Left renal cortex interstitium (tissue), 4 donors: ENCODE measurements at places on chromosomes 13 and 19. TPM values are rescaled to one million over a fixed set of nuclear protein-coding genes. Genes with fewer than 3 reads are reported as not detected.

ALOX5AP gene
- 5.6 TPM for polyA plus RNA-seq

DNA sequence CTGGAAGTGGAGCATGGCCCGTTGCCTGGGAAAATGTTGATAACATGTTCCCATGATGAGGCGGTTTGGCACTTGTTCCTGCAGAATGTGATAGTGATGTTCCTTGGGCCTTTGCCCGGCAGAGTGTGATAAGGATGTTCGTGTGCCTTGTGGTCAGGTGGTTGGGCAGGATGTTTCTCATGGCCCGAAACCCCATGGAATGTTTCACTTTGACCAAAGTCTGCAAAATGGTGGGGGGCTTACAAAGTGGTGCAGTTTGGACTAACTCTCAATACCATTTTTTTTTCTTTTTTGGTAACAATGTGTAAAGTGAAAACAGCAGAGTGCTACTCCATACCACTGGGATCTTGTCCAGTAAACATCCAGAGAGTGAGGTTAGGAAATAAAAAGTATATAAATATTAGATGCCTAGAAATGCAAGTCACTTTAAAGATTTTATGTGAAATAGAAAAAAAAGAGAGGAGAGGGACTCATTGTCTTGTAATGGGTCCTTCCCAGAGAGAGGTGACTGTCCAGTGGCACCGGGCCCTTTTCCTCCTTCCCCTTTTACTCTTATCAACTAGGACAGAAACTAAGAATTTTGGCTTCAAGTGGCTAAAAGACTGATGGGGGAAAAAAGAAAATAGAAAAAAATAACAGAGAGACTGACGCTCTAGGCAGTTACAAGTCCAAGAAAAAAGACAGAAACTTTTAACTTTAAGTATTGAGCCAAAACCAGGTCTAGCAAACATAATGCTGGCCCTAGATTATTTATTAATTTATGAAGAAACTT, 5.7 kb downstream of the FPR3 start:
- DNase-seq = no peak

DNA sequence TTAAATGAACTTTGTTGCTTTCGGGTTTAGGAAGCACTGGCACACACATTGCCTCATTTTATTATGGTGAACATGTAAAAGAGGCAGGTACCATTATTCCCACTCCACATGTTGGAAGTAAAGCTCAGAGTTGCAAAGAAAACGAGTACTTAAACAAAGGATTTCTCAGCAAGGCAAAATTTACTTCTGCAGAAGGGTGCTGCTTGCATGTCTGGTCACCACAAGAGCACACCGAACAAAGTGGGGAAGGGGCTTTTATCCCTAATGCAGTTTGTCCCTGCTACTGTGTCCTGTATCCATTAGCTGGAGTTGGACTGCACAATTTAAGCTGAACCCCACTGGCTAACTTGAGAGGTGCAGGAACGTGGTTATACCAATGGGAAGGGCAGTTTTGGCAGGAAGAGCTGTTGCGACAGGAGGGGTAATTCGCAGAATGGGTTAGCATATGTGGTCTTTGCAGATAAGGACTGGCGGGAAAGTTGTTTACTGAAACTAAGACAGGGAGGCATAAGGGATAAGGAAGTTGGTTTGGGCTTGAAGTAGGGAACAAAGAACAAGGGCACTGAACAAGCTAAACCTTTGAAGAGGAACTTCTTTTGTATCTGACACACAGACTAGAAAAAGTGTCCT, 545.5 kb downstream of the UQCRFS1 start:
- no peak for DNase-seq

- no peak for DNase-seq
Measured at GRCh38 chr13:31008400-31009115, 76.1 kb downstream of the TEX26 start.

GRCh38 chr13:23748109-23748990, 140.8 kb downstream of the MIPEP start:
- DNase-seq = no peak

HAUS5 gene
- 18.2 TPM for polyA plus RNA-seq

GRCh38 chr13:105541565-105541964, 993.9 kb downstream of the EFNB2 start:
- no peak for DNase-seq

GRCh38 chr13:89571676-89572075, 1775.8 kb upstream of the MIR17HG start:
- no peak for DNase-seq

GRCh38 chr19:55441692-55442321, 1.3 kb downstream of the SHISA7 start:
- no peak for DNase-seq

VSIG10L gene
- 4.2 TPM for polyA plus RNA-seq

LRRC25 gene
- polyA plus RNA-seq = 1.9 TPM

GRCh38 chr19:46634656-46635218, 1.3 kb downstream of the GNG8 start:
- DNase-seq = no peak

LIM2 gene
- polyA plus RNA-seq = 0.40 TPM

GRCh38 chr13:48344264-48344663, 40.7 kb downstream of the RB1 start:
- DNase-seq = no peak

DNA sequence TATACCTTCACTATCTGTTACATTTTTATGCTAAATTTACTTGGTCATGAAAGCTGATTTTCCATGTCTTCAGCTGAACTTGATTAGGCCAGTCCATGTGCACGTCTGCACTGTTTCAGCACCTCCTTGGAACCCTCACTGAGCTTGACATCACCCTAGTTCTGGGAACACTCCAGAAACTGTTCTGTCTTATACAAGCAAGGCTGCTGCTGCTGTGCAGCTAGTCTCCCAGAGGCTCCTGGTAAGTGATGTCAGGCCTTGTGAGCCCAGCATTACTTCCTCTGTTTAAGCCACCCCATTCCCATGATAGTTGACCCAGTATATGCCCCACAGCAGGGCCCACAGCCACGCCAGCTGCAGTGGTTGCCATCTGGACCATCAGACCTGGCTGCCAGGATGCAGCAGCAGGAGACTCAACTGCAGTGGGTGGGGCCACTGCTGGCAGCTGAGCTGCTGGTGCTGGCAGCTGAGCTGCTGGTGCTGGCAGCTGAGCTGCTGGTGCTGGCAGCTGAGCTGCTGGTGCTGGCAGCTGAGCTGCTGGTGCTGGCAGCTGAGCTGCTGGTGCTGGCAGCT, 90.5 kb upstream of the AKAP11 start:
- DNase-seq = no peak

TMEM143 gene
- polyA plus RNA-seq = 14.6 TPM

GRCh38 chr13:110869231-110869804, 45.6 kb downstream of the ANKRD10 start:
- no peak for DNase-seq

DHDH gene
- 9.3 TPM for polyA plus RNA-seq

- DNase-seq = no peak
Measured at GRCh38 chr19:6519289-6519688, 11.5 kb upstream of the TNFSF9 start.

DNA sequence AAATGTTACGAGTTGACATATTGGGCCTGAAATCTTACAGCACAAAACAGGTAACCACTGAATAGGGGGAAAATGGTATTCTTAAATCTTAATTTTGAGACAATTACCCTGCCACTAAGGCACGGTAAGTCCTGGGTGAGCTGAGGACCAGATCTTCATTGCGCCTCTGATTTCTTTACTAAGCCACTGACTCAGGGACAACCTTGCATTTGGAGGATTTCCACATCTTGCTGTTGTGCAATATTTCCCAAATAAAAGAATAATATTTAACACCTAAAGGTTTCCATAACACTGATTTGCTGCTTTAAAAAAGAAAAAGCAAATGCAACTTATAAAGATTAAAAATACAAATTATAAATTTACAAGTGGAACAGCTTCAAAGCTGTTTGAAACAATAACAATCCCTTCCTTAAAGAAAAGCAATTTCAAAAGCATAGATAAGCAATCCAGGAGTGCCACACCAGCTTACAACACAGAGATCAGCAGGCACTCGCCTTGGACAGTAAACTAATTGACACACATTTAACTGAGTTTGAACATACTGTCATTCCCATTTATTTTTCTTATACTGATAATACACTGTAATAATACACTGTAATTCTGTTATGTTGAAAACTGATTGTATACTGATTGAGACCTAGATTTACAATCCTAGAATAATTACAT, 79.6 kb upstream of the DOCK9 start:
- no peak for DNase-seq

GRCh38 chr13:110400786-110401533, 93.9 kb downstream of the COL4A2 start:
- DNase-seq = no peak

TMED1 gene
- polyA plus RNA-seq = 61.4 TPM

PPP1R13L gene
- 8.0 TPM for polyA plus RNA-seq

DNA sequence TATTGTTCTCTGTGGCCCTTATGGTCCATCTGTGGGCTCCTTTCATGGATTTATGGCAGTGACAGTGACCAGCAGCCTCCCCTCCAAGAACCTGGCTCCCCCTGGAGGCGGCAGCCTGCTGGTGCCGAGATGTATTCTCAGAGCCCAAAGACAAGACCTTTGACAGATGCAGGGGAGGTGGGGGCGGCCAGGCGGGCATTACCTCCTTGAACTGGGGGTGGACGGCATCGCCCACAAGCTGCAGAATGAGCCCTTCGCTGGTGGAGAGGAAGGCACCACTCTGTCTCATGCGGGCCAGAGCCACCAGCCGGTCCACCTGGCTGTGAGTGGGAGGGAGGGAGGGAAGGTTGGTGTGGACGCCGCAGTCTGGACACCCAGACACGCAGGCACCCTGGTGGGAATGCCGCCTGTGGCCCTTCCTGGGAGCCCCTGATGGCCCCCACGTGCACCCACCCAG, 6.6 kb downstream of the ISOC2 start:
- no peak for DNase-seq

DNA sequence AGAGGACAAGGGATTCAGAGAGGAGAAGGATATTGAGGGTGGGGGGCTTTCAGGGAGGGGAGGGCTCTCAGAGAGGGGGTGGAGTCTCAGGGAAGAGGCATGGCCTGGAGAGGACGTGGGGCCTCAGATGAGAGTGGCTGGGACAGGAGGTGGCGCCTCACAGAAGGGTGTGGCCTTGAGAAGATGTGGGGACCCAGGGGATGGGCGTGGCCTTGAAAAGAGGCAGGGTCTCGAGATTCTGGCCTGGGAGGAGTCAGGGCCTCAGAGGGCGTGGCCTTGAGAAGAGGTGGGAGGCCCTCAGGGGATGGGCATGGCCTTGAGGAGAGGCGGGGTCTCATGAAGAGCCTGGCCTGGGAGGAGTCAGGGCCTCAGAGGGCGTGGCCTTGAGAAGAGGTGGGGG, 23.7 kb upstream of the TNFSF14 start:
- no peak for DNase-seq

DNA sequence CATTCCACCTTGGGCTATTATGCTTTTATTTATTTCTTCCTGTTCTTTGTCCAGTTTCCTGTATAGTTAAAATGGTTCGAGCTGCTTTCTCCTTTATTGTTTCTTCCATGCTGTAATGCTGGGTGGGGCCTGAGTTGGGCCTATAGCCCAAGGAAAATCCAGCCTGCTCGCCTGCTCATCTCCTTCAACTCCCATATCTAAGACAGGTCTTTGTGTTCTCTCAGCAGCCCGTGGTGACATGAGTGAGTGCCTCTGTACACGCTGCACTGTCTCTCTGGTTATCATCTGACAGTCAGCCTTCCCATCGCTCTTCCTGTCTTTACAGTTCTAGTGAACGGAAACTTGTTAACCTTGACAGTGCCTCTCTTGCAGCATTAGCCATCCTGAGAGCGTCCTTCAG, 221.9 kb upstream of the SLC10A2 start:
- no peak for DNase-seq

DNA sequence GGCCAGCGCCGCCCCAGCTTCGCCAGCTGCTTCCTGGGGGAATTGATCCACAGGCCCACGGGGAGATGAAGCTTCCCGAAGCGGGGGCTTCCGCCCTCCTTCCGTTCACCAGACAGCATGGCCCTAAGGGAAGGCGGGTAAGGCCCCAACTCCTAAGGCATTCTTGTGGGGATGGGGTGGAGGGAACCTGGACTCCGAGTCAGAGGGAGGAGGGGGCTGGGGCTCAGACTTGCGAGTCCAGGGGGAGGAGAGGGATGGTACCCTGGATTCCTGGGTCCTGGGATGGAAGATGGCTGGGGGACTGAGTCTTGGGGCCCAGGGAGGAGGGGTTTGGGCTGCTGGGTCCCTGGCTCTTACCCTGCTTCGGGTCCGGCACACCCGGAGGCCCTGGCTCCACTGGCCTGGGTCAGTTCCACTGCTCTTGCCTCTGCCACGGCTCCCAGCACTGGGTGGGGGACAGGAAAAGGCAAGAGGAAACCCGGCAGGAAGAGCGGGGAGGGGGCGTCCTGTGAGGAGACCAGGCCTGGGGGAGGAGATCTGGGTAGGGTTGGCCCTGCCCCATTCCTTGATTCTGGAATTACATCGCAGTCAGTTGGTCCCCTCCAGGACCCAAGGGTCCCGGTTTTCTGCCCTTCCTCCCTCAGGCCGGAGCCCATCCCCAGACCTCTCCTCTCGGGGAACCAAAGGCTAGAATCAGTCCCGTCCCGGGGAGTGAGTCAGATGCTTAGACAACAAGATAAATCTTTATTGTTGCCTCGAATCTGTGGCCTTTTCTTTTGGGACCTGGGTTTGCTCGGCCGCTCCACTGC, at the start of gene RASIP1:
RASIP1 (minus strand) TSS at position 447 of the 809 bp plus-strand sequence; CDS start at position 119, 328 bp downstream.
- no peak for DNase-seq

TGFBR3L gene
- 1.3 TPM for polyA plus RNA-seq

CNFN gene
- 2.3 TPM for polyA plus RNA-seq

DNA sequence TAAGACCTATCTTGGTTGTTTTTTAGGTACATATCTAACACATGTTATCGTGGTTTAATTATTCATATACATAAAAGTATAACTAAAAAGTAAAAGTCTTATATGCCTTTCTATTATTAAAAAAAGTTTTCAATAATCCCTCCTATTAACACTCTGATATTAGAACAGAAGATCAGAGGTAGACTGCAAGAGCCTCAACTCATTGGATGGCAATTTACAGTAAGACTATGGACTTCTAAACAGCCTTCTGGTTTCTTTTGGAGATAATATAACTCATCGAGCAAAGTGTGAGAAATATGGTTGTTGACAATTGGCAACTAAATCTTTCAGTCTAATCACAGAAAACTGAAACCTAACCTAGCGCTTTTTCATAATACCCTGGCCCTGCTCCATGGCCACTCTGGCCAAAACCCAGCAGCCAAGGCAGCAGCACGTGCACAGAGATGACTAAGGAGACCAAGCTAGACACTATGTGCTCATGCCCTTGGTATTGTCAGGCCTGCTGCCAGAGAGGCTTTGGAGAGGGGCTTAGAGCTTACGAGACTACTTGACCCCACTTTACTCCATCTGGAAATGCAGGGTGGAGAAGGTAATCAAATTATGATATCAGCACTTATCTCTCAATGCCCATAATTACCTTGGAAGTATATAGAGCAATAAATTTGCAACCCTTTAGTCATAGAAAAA, 40.6 kb upstream of the EEF1AKMT1 start:
- DNase-seq = no peak

GRCh38 chr13:83546476-83546875, 335.8 kb downstream of the SLITRK1 start:
- no peak for DNase-seq

DNA sequence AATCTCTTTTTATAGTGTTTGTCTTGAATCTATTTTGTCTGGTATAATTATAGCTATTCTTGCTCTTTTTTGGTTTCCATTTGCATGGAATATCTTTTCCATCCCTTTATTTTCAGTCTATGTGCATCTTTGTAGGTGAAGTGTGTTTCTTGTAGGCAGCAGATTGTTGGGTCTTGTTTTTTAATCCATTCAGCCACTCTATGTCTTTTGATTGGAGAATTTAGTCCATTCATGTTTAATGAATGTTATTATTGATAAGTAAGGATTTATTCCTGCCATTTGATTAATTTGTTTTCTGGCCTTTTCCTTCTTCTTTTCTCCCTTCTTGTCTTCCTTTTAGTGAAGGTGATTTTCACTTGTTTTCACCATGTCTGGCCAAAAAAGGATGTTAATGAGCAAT, 11.7 kb upstream of the ZDHHC20 start:
- no peak for DNase-seq
